ENCODE measurements at places on chromosomes 4 and X. TPM values are rescaled to one million over a fixed set of nuclear protein-coding genes. Genes with fewer than 3 reads are reported as not detected.

DNA sequence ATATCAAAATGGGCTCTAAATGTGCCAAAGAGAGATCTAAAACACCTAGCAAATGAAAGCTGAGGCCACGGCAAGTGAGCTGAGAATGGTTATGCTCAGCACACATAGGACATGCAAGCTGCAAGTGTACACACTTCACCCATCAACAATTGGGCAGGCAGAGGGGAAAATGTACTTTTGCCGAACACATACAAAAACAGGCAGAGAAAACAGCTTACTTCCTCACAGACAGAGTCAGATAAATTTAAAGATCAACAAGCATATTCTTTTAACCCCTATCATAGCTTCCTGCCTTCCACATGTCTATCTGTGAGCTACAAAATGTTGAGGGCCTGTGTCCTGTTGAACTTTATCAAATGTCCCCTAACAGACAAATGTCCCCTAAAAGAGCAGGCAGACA, 60.3 kb downstream of the SH3KBP1 start:
- DNase-seq = no peak

The ZC4H2 gene
- total RNA-seq = 1.5 TPM

The PF4V1 gene
- total RNA-seq = not detected

The PPARGC1A gene
- 0.08 TPM for total RNA-seq

DNA sequence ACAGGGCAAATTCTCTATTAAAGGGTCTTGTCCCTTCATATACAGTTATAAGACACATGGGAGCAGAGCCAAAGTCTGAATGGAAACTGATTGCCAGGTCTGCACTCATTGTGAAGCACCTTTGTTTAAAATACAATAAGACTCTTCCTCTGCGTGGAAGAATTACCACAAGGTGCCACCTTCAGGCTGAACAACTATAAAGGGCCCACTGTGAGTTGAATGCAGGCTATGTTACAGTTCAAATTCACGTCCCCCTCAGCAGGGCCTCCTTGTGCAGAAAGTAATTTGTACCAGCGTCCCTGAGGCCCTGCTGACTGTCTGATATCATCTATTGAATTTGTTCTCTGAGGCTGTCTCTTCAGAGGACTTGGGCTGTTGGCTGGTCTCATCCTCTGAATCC, 225.8 kb upstream of the TEX13C start:
- DNase-seq = no peak

The RAB28 gene
- 6.4 TPM for total RNA-seq

- no peak for DNase-seq
Measured at GRCh38 chrX:43581167-43581566, 74.9 kb upstream of the MAOA start.

GRCh38 chrX:46216406-46216805, 328.8 kb downstream of the ZNF674 start:
- DNase-seq = no peak

DNA sequence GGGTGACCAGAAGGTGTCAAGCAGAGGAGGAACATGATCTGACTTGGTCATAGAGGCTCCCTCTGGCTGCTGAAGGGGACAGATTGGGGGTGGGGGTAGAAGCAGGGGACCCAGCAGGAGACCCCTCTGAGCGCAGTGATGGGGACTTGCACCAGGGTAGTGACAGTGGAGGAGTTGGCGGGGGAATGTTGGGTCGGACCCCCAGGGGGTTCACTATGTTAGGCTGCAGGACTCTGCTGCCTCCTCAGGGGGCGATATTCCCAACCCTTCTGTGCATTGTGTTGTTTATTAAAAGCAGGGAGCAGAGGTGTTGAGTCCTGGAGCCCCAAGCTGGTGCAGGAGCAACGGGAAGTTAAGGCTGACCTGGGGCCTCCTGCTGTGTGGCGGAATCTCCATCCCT, 8.8 kb downstream of the WDR13 start:
- DNase-seq = no peak

The GPR34 gene
- total RNA-seq = not detected
